ENCODE measurements at places on chromosomes 7 and 10. TPM values are rescaled to one million over a fixed set of nuclear protein-coding genes. Genes with fewer than 3 reads are reported as not detected.

The MPP7 gene
- total RNA-seq = 2.1 TPM

The GTF2IRD1 gene
- 21.1 TPM for total RNA-seq

The GIMAP5 gene
- not detected for total RNA-seq

DNA sequence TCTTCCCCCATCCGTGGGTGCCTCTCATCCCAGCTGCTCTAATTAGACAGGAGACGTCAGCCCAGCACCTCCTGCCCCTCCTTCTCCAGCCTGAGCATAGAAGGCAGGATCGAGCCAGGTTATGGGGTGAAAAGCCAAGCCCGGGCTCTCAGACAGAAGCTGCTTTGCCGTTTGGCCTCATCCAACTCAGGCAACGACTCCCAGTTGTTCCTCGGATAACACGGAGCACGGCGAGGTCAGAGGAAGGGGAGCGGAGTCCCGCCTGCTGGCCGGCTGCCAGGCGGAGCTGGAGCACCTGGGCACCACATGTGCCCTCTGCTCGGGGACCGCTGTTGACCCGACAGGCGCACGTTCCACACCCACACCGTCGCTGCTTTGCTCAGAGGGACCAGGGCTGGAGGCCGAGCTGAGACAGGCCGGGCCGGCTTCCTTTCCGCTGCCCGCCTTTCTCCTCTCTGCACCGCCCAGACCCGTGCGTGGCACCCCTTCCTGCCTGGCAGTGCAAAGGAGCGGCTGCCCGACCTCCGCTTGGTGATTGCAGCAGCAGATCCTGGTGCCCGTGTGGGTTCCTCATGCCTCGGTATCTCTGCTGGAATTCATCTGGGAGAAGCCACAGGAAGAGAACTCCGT is 21.6 kb upstream of the UNCX start:
- DNase-seq = peak; percentile 62

DNA sequence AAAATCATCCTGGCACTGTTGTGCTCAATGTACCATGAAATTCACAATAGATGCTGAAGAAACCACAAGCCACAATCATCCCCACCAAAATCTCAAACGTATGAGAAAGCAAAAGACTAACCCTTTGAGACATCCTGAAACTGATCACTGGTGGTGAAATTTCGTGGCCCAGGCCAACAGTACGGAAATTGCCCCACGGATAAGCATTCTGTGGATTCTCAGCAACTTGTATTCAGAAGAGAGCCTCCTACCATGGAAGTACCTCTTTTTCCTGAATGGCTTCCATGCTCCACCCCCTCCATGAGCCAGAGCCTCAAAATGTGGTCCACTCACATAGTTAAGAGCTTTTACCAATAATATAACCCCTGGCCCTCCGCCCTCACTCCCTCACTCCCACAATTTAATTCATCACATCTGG is 163.9 kb upstream of the AUTS2 start:
- DNase-seq = no peak

DNA sequence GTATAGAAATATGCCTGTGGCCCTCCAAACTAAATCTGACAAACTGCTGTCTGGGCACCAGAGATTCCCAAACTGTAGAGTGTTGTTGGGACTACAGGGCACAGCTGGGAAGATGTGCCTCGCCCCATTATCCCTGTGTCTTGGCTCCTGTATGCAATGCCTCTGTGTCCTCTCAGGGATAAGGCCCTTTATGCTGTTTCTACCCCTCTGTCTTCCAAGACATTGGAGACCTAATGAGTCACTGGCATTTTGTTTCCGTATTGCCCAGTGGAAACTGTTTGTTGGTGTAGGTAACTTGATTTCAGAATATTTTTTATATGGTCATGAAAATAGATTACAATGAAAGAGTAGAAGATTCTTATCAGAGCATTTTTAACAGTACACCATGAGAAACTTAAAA is 183.2 kb downstream of the GLI3 start:
- DNase-seq = no peak

DNA sequence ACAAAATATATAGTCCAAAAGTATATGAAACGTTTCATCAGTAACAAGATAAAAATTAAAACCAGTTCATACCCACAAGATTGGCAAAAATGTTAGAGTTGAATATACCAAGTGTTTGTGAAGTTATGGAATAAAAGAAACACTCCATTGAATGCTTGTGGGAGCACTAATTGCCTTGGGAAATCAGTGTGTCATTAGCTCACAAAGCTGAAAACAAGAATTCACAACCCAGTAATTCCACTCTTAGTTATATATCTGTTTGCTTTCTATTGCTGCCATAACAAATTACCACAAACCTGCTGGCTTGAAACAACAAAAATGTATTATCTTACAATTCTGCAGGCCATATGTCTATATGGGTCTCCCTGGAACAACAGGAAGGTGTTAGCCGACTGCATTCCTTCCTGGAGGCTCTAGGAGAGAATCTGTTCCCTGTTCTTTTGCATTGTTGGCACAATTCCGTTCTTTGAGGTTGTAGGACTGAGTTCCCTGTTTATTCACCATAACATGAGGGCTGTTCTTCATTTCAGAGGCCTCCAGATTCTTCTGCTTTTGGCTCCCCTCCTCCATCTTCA is 45.7 kb downstream of the SEM1 start:
- DNase-seq = no peak

DNA sequence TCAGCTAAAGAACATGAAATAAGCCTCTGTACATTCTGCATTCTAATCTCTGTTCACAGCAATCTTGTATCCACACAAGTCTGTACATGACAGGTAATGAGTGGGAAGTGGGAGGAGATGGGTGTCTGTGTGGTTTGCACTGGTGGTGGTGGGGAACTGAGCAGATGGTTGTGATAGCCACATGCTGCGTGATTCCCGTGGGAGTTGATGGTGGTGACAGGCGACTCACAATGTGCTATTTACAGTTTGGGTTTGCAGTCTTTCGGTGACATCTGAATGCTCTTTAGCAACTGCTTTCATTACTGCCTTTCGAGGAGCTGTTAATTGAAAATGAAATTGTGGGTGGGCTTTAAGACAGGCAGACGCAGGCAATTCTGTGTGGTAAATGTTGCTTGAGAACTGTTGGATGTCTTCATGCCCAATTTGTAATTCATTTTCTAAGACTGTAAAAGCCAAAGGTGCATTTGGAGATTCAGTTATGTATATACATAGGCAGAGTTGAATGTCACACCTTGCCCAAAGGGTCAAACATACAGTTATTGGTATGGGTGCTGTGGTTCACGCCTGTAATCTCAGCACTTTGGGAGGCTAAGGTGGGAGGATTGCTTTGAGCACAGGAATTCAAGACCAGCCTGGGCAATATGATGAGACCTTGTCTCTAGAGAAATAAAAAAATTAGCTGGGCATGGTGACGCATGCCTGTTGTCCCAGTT is 308.2 kb downstream of the AUTS2 start:
- no peak for DNase-seq

GRCh38 chr10:101617824-101618568 is 29.9 kb downstream of the DPCD start:
- DNase-seq = no peak

DNA sequence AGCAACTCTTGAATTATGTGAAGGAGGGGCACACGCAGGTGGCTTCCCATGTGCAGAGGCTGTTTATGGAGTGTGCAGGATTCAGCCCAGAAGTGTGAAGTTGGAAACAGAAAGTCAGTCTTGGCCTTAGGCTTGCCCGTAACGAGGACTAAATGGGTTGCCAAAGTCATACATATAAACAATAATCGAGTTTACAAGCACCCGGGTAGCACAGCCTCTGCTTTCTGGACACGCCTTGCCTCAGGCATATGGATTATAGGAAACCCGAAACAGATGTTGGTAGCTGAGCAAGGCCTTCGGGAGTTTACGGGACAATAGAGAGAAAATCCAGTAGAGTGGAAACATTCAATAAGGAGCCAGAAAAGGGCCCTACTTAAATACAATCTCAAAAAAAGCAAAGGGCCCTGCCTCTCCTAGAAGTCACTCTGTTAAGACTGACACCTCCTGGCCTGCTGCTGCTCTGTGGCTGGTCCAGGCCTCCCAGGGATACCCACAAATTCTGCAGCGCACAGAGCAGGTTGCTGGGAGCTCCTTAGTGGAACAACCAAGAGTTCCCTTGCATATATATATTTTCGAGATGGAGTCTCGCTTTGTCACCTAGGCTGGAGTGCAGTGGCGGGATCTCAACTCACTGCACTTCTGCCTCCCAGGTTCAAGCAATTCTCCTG is 48.5 kb downstream of the SMKR1 start:
- DNase-seq = no peak

GRCh38 chr10:55867848-55868247 is 493.2 kb downstream of the ZWINT start:
- DNase-seq = no peak

GRCh38 chr7:35695473-35695850 is 527 bp upstream of the HERPUD2 start:
- no peak for DNase-seq

- peak; percentile 96 for DNase-seq
These were observed 40.5 kb upstream of the SLF2 start for GRCh38 chr10:100872034-100872791.

Data from H7 (cell line).